ENCODE measurements at places on chromosomes 7 and 10. TPM values are rescaled to one million over a fixed set of nuclear protein-coding genes. Genes with fewer than 3 reads are reported as not detected.

Gene MOGAT3
- not detected for total RNA-seq

Gene TRIL
- 0.39 TPM for total RNA-seq

GRCh38 chr10:119333146-119333792 lies 125.9 kb downstream of the GRK5 start:
- no peaks in the 10 kb centered on the region for H3K27me3 ChIP-seq
- peak overlapping the region; percentile 18 for H3K27ac ChIP-seq
- H3K4me3 ChIP-seq, result no peak overlapping the region
- peak; percentile 28 for DNase-seq
- peaks cover 22% of the 10 kb centered on the region for H3K36me3 ChIP-seq

GRCh38 chr10:125333769-125334168 lies 173.4 kb upstream of the CTBP2 start:
- no peaks in the 10 kb centered on the region for H3K27me3 ChIP-seq
- H3K27ac ChIP-seq, result no peak overlapping the region
- no peak for DNase-seq
- H3K4me1 ChIP-seq, result no peaks in the 10 kb centered on the region

Gene ZFAND2A
- total RNA-seq, result 21.2 TPM

DNA sequence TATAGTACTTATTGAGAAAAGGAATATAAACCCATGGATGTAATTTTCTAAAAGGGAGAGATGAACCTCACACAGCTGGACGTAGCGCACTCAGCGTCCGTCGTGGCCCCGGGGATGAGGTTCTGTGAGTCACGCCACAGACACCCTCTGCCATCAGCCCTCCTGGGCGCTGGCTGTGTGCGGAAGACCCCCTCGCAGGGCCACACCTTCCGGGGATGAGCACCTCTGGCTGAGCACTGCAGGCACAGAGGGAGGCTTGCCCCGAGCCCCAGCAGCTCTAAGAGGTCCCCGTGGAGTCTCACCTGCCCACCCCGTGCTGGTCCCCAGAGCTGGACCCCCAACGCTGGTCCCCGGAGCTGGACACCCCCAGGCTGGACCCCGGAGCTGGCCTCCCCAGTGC lies 215.8 kb downstream of the PTPRN2 start:
- H3K4me1 ChIP-seq, result no peaks in the 10 kb centered on the region
- H3K27ac ChIP-seq, result no peak overlapping the region
- no peak overlapping the region for H3K4me3 ChIP-seq
- H3K36me3 ChIP-seq, result no peaks in the 10 kb centered on the region

Gene GIMAP2
- total RNA-seq, result 24.7 TPM

GRCh38 chr10:112689327-112690072 lies 242.5 kb downstream of the VTI1A start:
- H3K27me3 ChIP-seq, result no peaks in the 10 kb centered on the region
- no peaks in the 10 kb centered on the region for H3K36me3 ChIP-seq
- no peaks in the 10 kb centered on the region for H3K4me1 ChIP-seq

Gene ACADSB
- 25.8 TPM for total RNA-seq

DNA sequence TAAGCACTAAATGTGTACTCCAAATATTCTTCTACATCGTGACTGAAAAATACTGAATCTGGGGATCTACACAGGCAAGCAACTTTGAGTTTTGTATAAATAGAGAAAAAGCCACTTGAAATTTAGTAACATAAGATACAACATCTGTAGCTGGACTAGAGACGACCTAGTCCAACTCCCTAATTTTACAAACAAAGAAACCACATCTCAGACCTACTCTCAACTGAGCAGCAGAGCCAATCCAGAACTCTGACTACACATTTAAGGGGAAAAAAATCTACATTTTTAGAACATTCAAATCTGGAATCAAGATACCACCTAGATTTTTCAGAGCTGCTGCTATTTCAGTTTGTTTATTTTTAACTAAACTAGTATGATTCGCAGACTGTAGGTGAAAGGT lies 88.9 kb downstream of the CABCOCO1 start:
- peaks cover 23% of the 10 kb centered on the region for H3K4me1 ChIP-seq
- H3K27me3 ChIP-seq, result no peaks in the 10 kb centered on the region
- no peak overlapping the region for H3K4me3 ChIP-seq
- no peak for DNase-seq

Gene CALCR
- total RNA-seq, result not detected

GRCh38 chr10:37684765-37685164 lies 172.6 kb downstream of the ZNF248 start:
- no peak overlapping the region for H3K27ac ChIP-seq
- no peak for DNase-seq
- no peaks in the 10 kb centered on the region for H3K36me3 ChIP-seq
- no peaks in the 10 kb centered on the region for H3K4me1 ChIP-seq
- H3K27me3 ChIP-seq, result no peaks in the 10 kb centered on the region

GRCh38 chr10:100670828-100671479 lies 74.4 kb upstream of the PAX2 start:
- H3K4me1 ChIP-seq, result peaks cover 9% of the 10 kb centered on the region
- DNase-seq, result peak; percentile 57
- H3K27me3 ChIP-seq, result peaks cover 69% of the 10 kb centered on the region
- no peak overlapping the region for H3K27ac ChIP-seq

- no peaks in the 10 kb centered on the region for H3K4me1 ChIP-seq
- DNase-seq, result no peak
- H3K36me3 ChIP-seq, result no peaks in the 10 kb centered on the region
- peaks cover 5% of the 10 kb centered on the region for H3K27me3 ChIP-seq
- no peak overlapping the region for H3K27ac ChIP-seq
Observed at GRCh38 chr7:66323114-66323796, 118.1 kb downstream of the TPST1 start.

DNA sequence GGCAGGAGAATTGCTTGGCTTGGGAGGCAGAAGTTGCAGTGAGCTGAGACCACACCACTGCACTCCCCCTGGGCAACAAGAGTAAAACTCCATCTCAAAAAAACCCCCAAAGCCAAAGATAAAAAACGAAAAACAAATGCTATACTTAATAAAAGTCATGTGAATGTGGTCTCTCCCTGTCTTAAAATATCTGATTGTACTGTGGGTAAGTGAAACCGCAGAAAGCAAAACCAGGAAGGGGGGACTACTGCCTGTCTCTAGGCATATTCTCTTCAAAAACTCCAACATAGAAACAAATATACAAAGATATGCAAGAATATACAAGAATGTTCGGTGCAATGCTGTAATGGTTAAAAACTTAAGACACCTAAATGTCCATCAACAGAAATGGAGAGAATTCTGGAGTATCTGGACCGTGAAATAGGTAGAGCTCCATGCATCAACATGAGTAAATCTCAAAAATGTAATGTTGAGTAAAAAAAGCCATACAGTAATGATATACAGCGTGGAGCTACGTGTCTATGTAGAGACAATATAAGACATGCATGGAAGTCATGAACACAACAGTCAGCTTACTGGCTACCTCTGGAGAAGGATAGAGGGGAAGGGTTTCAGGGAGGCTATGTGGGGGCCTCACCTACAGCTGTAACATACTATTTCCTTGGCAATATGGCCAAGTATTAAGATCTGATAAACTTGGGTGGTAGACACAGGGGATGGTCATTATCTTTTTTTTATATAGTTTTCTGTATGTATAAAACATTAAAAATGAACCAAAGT lies 2.1 kb downstream of the ZNF394 start:
- peaks cover 42% of the 10 kb centered on the region for H3K36me3 ChIP-seq
- H3K4me3 ChIP-seq, result peak overlapping the region; percentile 99
- DNase-seq, result no peak
- peak overlapping the region; percentile 81 for H3K27ac ChIP-seq

DNA sequence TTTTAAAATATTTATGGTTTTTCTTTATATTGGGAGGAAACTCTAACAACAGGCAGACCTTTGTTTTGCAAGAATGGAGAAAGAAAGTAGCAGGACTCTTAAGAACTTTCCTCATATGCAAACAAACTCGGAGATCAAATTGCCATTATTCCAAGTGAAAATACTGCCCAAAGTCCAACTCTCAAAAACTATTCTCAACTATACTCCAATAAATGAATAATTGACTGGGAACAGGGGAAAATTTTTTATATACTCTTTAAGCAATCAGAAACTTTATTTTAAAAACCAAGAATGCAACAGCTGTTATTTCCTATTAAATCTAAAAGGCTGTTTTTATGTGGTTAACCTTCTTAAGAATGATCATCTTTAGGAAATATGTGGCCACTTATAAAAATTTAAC lies 101.9 kb downstream of the COL28A1 start:
- H3K27ac ChIP-seq, result no peak overlapping the region
- no peak overlapping the region for H3K4me3 ChIP-seq
- H3K36me3 ChIP-seq, result no peaks in the 10 kb centered on the region

- H3K36me3 ChIP-seq, result no peaks in the 10 kb centered on the region
- H3K4me1 ChIP-seq, result no peaks in the 10 kb centered on the region
- no peak overlapping the region for H3K27ac ChIP-seq
Observed at GRCh38 chr10:87691506-87692070, 31.9 kb downstream of the PAPSS2 start.

DNA sequence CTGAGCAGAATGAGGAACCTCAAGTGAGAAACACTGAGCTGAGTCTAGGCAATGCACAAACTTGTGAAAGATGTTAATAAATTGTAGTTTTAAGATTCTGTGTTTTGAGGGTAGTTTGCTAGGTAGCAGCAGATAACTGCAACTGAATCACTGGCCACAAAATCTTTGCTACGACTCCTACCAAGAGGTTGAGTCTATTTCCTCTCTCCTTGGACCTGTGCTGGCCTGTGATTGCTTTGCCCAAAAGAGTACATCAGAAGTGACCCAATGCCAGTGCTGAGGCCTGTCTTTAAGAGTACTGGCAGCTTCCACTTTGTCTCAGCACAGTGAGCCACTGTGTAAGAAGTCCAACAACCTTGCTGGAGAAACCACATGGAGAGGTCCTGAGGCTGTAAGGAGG lies 11.9 kb upstream of the TSPAN13 start:
- no peaks in the 10 kb centered on the region for H3K27me3 ChIP-seq
- no peak overlapping the region for H3K4me3 ChIP-seq
- peaks cover 6% of the 10 kb centered on the region for H3K4me1 ChIP-seq

DNA sequence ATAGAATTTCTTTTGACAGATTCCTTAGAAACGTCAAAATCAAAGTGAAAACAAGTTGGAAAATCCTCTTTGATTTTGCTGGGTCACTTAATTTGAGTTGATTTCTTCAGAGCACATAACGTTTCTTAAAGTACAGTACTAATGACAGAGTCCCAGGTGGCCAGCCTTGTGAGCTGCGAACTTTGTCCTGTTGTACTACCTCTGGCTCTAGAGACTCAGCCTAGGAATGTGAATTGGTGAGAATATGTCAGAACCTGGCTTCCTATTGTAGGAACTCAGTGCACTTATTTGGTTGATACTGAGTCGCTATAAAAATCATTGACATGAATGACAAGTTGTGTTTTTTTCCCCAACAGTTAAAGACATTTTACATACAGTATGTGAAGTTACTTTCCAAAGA lies 20.2 kb downstream of the SDK1 start:
- H3K27ac ChIP-seq, result no peak overlapping the region
- H3K36me3 ChIP-seq, result no peaks in the 10 kb centered on the region

DNA sequence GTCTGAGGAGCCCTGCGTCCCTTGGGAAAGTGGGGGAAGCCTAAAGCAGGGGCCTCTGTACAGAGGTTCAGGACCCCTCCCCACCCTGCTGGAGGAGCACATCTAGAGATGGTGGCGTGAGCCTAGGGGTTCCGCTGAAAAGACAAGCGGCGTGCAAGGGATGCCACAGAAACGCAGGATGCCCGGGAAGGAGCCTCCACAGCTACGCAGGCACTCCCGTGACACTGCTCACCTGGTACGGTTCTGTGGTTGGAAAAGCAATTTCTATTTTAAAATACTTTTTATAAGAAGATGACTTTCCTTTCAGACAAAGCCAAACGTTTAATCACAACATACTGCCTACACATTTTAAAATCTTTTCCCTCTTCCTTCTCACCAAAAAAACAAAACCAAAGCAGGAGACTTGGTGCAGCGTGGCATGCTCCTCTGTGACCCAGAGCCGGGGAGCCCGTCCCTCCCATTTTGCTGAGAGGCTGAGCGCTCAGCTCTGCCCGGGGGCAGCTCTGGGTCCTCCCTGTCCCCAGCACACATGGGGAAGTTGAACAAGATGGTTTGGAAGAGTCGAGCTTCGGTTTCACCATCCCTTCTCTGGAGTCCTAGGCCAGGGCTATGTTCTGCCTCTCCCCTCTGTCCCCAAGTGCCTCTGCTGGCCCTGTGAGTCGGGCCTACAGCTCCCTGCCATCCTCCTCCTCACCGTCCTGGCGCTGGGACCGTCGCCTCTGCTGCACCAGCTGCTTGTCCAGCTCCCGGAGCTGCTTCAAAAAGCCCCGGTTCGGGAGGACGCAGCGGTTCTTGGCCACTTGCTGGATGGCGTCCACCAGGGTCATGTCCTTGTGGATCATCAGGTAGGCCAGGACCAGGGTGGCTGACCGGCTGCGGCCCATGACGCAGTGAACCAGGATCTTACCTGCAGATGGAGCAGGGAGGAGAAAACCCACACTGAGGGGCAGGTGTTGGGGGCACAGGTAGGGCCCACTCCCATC lies 74.0 kb upstream of the SAMD8 start:
- DNase-seq, result no peak
- H3K4me3 ChIP-seq, result no peak overlapping the region
- peak overlapping the region; percentile 65 for H3K27ac ChIP-seq
- H3K27me3 ChIP-seq, result no peaks in the 10 kb centered on the region
- H3K36me3 ChIP-seq, result peaks cover 10% of the 10 kb centered on the region

- no peak for DNase-seq
- no peak overlapping the region for H3K27ac ChIP-seq
- no peaks in the 10 kb centered on the region for H3K4me1 ChIP-seq
- H3K4me3 ChIP-seq, result no peak overlapping the region
Observed at GRCh38 chr10:122301811-122302115, 30.7 kb downstream of the BTBD16 start.

DNA sequence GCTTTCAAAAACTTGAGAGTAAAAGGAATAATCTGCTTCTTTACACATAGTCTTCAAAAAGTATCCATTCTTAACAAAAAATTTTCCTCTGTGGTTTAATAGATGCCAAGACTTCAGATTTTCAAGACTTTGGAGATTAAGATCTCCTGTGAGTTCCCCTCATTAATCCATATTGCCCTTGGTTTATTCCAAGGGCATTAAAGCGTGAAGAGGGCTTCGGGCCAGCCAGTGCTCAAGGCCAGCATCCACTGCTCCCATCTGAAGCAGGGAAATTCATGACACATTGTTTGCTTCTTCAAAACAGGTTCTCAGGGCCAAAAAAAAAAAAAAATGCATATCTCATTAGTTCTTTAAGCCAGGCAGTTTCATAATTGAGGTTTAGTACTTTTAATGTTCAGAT lies 137.3 kb upstream of the RHOBTB1 start:
- DNase-seq, result no peak
- H3K4me1 ChIP-seq, result no peaks in the 10 kb centered on the region
- H3K27me3 ChIP-seq, result peaks cover 5% of the 10 kb centered on the region
- H3K4me3 ChIP-seq, result no peak overlapping the region
- no peaks in the 10 kb centered on the region for H3K36me3 ChIP-seq
- H3K27ac ChIP-seq, result no peak overlapping the region

DNA sequence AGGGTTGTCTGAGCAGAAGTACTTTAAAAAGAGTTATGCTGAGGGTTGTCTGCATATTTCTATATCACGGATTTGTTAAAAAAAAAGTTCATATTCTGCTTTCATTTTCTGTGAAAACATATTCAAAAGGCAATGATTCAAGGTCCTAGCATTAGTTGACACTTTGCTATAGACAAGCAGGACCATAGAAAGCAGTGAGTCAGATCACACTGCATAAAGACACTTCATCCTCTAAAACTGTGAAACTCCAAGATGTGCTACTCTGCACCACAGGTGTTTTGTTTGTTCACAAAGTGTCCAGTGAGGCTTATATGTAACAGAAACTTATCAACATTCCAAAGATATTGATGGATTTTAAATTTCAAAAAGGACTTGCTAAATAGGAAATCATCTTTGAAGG lies 47.0 kb downstream of the SPAM1 start:
- no peak for DNase-seq
- no peak overlapping the region for H3K27ac ChIP-seq
- no peaks in the 10 kb centered on the region for H3K36me3 ChIP-seq
- H3K4me1 ChIP-seq, result no peaks in the 10 kb centered on the region
- no peaks in the 10 kb centered on the region for H3K27me3 ChIP-seq
